ENCODE measurements at places on chromosomes 12 and 14.

- no peak for DNase-seq
Measured at GRCh38 chr12:114998750-114999128, 314.8 kb upstream of the TBX3 start.

DNA sequence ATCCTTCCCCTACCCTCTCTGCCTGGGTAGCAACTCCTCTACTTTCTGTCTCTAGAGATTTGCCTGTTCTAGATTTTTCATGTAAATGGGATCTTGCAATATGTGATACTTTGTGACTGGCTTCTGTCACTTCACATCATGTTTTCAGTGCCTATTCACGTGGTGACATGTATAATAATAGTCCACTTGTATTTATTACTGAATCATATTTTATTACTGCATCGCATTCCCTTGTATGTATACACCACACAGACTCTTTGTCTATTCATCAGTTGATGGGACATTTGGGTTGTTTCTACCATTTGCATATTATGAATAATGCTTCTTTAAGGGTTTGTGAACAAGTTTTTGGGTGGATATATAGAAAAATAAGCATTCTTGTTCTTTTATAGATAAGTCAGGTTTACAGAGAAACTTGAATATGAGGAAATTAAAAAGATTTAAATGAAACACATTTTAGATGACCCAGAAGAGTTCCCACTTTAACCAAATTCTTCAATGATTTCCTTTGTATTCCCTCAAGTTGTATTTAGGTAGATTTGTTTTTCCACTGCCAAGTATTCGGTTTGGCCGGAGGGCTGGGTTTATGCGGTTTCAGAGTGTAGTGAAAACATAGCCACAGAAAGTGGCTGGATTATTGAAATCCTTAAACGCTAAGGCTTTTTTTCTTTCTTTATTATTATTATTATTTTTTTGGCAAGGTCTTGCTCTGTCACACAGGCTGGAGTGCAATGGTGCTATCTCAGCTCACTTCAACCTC is 178.7 kb upstream of the TMTC1 start:
- no peak for DNase-seq

DNA sequence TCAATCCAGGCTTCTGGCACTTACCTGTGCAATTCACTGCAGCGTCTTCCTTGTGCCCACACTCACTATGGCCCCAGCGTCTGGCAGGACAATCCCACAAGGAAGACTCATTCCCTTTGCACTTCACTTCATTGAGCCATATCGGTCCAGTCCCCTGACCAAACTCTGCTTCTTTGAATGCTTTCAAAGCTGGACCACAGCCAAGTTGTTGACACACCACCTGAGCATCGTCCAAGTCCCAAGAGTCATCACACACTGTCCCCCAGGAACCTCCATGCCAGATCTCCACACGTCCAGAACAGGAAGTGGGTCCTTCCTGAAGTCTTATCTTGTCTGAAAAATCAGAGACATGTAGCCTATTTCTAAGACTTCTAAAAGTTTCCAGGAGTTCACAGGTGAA is 20.2 kb downstream of the CD163 start:
- DNase-seq, result no peak

DNA sequence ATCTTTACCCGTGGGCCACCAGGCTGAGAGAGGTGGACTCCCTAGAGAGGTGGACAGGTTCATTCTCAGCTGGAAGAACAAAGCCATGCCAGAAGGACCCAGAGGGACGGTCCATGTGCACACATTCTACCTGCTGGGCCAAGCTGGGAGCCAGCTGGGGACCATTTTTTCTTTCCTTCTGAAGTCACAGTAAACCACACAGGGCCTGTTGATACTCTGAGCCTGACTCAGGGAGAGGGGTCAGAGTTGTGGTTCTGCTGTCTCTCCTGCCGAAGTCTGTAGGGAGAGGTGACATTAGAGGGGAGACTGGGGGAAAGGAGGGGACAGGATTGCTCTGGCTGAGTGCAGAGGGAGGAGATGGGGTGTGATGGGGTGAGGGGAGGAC is 148.6 kb downstream of the TSPAN9 start:
- DNase-seq, result no peak

- DNase-seq, result no peak
Measured at GRCh38 chr12:127595506-127595905, 671.5 kb upstream of the TMEM132C start.

- DNase-seq, result no peak
Measured at GRCh38 chr14:64060648-64061096, 207.9 kb downstream of the SYNE2 start.

- DNase-seq, result no peak
Measured at GRCh38 chr14:56855891-56856461, 45.7 kb upstream of the OTX2 start.

- DNase-seq, result no peak
Measured at GRCh38 chr12:2551412-2551900, 243.3 kb upstream of the FKBP4 start.

GRCh38 chr14:77543637-77544334 is 45.2 kb upstream of the ISM2 start:
- DNase-seq, result no peak

DNA sequence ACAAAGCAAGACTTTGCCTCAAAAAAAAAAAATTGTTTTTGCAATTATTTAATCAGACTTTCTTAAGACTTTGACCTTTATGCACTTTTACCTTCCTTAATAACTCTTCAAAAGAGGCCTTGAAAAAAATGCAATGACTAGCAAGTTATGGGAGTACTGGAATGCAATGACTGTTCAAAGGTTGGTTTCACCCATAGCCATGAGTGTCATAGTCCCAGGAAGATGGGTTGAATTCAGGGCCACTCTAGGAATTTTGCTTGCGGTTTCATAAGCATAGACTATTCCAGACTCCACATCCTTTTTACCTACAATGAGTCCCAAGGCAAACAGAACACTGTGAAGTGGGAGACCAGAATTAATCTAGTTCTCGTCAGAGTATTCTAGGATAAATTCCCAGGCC is 29.4 kb upstream of the DENND5B start:
- DNase-seq, result no peak
